ENCODE measurements at places on chromosomes 3 and 15.
A peak's percentile ranks its signal among the peaks of the same experiment; 100 is the strongest.

DNA sequence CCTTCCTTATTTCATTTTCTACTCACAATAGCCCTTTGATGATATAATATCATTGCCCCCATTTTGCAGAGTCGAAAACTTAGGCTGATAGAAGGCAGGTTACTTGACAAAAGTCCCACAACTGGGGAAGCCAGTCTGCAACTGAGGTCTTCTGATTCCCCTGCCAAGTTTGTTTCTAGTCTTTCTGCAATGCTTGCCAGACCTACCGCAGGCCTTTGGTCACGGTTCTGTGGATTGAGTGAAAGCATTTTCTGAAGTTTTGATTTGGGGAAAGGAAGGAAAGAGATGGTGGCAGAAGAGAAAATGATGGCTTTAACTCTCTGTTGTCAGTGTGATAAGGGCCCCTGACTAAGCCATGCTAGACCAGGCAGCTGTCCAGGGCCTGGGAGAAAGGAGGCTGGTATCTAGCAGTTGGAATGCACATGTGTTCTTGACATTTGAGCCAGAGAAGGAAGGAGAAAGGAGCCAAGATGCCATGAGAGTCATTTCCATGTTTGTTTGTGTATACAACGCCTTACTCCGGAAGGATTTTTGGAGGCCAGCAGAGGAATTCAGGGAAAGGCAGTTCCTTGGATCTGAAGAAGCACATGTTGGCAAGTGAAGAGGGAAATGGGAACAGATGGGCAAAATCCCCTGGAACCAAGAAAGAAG lies 29.9 kb downstream of the FAH start:
- no peaks in the 10 kb centered on the region for H3K4me1 ChIP-seq
- DNase-seq = no peak
- no peak overlapping the region for H3K27ac ChIP-seq
- H3K27me3 ChIP-seq = no peaks in the 10 kb centered on the region

GRCh38 chr3:71725271-71725991 lies at the start of gene EIF4E3:
Gene EIF4E3 (minus strand): TSS chr3:71725402. CDS start chr3:71725367, 35 bp downstream.
- H3K36me3 ChIP-seq = peaks cover 18% of the 10 kb centered on the region
- H3K4me1 ChIP-seq = peaks cover 63% of the 10 kb centered on the region
- peaks cover 2% of the 10 kb centered on the region for H3K27me3 ChIP-seq

- no peaks in the 10 kb centered on the region for H3K36me3 ChIP-seq
- H3K4me1 ChIP-seq = no peaks in the 10 kb centered on the region
- H3K4me3 ChIP-seq = no peak overlapping the region
- H3K27me3 ChIP-seq = no peaks in the 10 kb centered on the region
- H3K27ac ChIP-seq = no peak overlapping the region
- no peak for DNase-seq
Measured at GRCh38 chr15:97200161-97200560, 760.3 kb upstream of the ARRDC4 start.

DNA sequence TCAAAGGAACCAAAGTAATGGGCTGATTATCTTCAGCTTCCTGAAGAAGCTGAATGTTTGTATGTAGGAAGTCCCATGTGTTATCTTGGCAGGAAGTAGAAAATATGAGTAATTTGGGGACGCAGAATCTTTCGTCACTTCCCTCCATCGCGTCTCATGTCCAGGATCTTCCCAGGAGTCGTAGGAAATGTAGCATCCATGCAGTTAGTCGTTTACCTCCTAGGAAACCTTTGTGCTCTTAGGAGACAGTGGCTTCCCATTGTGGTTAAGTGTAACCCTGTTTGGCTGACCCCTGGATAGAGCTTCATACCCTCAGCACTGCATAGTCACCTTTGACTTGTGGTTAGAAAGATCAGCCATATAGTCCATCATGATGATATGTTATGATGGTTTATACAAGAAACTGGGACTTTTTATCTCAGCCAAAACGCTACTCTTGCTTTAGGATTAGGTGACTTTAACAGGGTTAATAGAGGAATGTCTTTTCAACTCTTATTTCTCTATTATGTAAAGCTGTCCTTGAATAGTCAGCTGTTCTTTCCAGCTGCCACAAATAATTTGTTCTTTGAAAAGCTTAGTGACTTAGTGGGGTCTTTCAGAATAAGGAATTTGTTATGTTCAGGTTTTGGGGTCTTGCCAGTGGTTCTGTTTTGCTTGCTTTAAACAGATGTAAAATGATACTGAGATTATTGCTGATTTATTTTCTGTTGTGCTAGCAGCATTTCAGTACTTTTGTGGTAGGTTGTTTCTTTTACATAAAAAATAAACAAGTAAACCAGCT lies 92.2 kb downstream of the KLHL25 start:
- peak; percentile 39 for DNase-seq
- peaks cover 18% of the 10 kb centered on the region for H3K36me3 ChIP-seq
- H3K27ac ChIP-seq = peak overlapping the region; percentile 99
- H3K27me3 ChIP-seq = no peaks in the 10 kb centered on the region
- H3K4me3 ChIP-seq = peak overlapping the region; percentile 77

GRCh38 chr3:132593947-132594323 lies 3.1 kb upstream of the ACKR4 start:
- H3K4me1 ChIP-seq = peaks cover 10% of the 10 kb centered on the region
- no peak overlapping the region for H3K4me3 ChIP-seq
- H3K36me3 ChIP-seq = peaks cover 39% of the 10 kb centered on the region
- no peak overlapping the region for H3K27ac ChIP-seq
- DNase-seq = no peak
- no peaks in the 10 kb centered on the region for H3K27me3 ChIP-seq

Data from activated T-helper 2 cell treated with anti-CD3 and anti-CD28 coated beads, Interferon-gamma antibody, Interleukin-2, Interleukin-4, amounts not matched to agents 10 μg/mL and 5 μg/mL and 100 μg/mL, durations not matched to agents 14 hours and 24 hours and 36 hours (primary cell).